Stimulated activated CD4-positive, alpha-beta T cell treated with anti-CD3 and anti-CD28 coated beads, Interleukin-1b, Interleukin-23, amount 100 ng/mL, for 4 hours (primary cell): ENCODE measurements at places on chromosomes 13 and 19.

GRCh38 chr13:31267126-31267784 is 67.5 kb downstream of the B3GLCT start:
- no peak for DNase-seq

DNA sequence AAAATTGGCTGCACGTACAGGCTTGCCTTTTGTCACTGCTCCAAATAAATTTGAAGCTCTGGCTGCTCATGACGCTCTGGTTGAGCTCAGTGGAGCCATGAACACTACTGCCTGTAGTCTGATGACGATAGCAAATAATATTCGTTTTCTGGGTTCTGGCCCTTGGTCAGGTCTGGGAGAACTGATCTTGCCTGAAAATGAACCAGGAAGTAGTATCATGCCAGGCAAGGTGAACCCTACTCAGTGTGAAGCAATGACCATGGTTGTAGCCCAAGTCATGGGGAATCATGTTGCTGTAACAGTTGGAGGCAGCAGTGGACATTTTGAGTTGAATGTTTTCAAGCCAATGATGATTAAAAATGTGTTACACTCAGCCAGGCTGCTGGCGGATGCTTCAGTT is 16.1 kb upstream of the AKAP11 start:
- DNase-seq: no peak

DNA sequence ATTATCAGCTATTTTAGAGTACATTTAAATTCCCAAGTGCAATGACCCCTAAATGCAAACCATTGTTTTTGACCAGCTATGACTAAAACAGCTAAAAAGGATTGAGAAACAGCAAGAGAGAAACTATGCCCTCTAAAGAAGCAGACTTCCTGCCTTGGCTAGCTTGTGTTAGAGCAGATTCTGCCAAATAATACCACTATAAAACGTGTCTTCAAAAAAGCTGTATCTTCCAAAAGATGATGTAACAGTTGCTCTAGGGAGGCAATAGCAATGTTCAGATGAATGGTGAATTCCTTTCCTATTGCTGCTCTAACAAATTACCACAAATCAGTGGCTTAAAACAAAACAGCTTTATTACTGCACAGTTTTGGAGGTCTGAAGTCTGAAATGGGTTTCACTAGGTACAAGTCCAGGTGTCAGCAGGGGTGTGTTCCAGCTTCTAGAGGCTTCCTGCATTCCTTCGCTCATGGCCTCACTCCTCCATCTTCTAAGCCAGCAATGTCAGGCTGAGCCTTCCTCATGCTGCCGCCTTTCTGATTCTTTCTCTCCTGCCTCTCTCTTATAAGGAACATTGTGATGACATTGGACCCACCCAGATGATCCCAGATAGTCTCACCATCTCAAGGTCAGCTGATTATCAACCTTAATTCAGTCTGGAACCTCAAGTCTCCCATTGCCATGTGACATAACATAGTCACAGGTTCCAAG is 84.5 kb downstream of the LRRC63 start:
- no peak for DNase-seq

DNA sequence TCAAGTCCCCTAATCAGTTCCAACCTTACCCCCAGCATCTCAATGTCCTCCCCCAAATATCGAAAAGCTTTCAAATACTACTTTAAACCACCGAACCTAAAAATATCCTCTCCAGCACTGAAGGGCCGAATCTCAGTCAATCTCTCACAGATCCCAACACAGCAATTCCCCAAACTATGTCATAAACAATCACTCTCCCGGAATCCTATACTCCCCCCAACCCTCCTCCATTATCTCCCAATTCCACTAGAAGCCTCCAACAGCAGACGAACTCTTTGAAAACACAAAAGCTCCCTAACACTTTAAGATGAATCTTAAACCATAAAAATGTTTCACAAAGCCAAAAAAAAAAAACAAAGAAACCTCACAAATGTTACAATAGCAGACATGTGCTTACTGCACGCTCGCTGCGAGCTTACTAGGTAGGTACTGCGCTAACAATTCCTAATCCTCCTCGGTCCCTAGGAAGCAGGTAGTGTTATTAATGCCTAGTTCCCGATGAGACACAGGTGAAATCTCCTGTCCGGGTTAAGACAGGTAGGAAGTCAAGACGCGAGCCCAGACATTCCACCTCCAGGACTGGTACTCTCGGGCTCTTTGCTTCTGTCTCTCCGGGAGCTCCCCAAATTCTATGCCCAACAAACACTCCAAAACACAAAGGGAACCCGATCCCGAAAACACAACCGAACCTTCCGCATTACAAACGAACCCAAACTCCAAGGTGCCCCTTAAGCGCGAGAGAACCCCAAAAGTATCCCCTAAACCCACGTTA is 14.2 kb downstream of the FBXO46 start:
- no peak for DNase-seq

- DNase-seq: no peak
Measured at GRCh38 chr13:61362522-61362921, 53.1 kb downstream of the PCDH20 start.
